ENCODE measurements at places on chromosomes 7 and 10.
A peak's percentile ranks its signal among the peaks of the same experiment; 100 is the strongest.

GRCh38 chr7:128871050-128871449 lies 8.4 kb downstream of the ATP6V1F start:
- no peak for DNase-seq

GRCh38 chr7:50359995-50360925 lies 55.7 kb downstream of the IKZF1 start:
- DNase-seq: peak; percentile 66

GRCh38 chr10:92062273-92062672 lies 138.7 kb downstream of the BTAF1 start:
- DNase-seq: no peak

GRCh38 chr7:133253519-133253875 lies 619 bp downstream of the EXOC4 start:
- DNase-seq: no peak

- DNase-seq: no peak
These were observed 9.6 kb downstream of the DUSP5 start for GRCh38 chr10:110507346-110507745.

- no peak for DNase-seq
These were observed 8.8 kb upstream of the SFTPA1 start for GRCh38 chr10:79601939-79602338.

DNA sequence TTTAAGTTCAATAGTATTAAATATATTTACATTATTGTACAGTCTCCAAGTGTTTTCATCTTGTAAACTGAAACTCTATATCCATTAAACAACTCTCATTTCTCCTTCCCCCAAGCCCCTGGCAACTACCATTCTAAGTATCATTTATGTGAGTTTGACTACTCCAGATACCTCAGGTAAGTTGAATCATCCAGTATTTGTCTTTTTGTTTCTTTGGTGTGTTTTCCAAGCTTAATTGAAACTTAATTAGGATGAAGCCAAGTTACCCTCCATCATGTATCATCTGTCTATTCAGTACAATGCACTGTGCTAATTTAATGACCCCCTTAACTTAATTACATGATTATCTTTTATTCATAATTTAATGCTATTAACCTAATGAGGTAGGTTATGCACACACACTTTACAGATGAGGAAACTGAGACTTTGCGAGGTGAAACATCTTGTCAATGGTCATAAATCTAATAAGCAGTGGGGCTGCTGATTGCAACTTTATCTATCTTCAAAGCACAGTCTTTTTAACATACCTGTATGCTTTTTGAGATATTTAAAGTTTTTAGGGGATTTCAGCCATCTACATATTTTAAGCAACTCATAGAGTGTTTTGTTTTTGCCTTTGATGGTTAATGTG lies 663 bp downstream of the MACC1 start:
- no peak for DNase-seq

DNA sequence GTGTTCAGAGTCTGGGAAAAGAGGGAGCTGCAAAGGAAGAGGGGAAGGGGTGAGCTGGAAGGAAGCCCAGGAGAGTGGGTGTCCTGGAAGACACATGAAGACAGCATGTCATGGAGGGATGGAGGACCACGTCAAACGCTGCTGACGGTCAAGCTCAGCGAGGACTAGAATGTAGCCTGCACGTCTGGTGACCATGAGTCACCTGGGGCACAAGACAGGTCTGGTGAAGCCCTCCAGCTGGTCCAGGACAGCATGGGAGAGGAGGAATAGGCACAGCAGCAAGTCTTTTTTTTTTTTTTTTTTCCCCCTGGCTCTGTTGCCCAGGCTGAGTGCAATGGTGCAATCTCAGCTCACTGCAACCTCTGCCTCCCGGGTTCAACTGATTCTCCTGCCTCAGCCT lies 19.6 kb upstream of the AMZ1 start:
- no peak for DNase-seq

DNA sequence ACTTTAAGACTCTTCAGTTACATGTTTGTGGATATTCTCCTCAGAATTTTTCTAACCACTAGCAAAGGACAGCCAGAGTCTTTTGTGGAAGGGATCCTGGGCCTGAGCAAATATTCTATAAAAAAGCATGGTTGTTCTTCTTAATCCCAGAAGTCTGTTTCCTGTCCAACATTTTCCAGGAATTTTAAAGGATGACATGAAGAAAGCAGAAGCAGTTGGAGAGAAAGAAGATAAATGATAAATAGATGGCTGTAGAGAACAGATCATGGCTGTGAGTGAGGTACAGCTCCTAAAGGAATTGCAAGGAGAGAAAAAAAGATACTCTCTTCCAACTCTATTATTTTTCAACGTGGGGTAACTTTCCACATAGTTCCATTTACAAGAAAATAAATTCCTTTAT lies 91.8 kb upstream of the STEAP4 start:
- DNase-seq: no peak

DNA sequence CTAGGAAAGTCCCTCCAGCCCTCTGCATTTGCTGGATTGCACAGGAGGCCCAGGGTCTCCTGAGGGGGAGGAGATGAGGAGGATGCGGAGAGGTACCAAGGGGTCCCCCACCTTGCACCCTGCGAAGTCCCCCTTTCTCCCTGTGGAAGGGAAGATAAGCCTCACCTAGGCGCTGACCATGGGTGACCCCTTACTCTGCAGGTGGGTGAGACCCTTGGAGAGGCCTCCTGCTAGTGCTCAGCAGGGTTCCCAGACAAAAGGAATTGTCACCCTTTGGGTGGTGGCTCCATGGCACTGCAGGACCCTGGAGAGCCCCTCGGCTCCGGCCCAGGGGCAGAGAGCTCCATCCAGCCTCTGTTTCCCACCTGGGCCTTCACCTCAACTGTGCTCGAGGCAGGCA lies 107.0 kb upstream of the RET start:
- DNase-seq: no peak

- no peak for DNase-seq
These were observed 152.5 kb downstream of the PRKAG2 start for GRCh38 chr7:151724250-151724915.
